ENCODE measurements at places on chromosomes 3 and 15.

DNA sequence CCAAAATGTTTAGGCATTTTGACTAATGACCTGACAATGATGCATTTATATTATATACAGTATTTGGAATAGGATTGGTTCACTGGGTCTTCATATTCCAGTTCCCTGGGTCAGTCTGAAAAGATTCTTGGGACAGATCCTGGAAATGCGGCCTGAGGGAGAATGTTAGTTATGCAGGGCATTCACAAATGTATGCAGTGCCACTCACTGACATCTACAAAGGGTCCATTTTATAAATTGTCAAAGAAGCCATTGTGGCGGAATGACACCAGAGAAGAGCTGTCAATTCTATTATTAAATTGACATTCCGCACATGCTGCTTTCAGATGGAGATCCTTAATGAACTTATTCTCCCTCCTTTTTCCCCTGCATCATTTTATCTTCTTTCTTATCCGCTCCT, 176.6 kb downstream of the VGLL3 start:
- DNase-seq = no peak

DNA sequence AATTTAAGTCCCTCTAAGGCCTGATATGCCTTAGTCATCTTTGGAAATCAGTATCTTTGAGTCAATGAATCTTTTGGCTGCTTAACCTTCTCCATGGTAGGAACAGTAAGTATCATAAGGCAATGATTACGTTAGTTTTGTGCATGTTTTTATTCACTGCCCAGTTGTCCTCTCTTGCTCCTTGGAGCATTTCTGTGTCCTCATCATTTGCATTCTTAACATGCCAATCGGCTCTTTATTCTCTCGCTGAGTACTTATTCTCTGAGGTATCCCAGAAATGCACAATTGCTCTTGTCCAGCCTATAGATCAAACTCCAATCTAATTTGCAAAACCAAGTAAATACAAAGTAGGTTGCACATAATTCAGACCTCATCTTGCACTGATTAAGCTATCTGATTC, 405.0 kb upstream of the IL12A start:
- DNase-seq = peak; percentile 20

DNA sequence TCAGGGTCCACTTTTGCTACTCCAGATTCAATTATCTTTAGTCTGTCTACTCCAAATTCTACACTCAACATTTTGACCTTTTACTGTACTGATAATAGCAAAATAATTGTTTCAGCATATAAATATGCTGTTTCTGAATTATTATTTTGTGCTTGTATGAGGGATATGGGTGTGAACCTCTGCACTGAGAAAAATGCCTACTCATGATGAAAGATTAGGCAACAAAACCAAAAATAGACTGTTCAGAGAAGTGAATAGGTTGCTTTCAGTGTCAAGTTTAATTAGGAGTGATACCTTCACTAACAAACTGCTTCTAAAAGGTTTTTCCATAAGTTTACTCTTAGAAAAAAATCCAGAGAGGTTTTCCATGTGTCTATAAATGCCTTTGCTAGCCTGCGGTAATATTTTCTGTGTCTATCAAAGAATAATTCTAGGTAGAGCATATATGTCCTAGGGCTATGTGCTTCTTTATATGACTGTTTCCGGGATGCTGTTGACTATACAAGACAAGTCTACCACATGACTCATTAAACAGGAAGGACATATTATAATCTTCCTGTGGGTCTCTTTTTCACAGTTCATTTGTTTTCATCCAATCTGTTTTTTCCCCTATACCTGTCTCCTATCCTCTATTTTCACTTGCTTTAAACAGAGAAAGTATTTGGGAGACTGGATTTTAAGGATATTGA, 218.5 kb upstream of the TTC14 start:
- DNase-seq = peak; percentile 24

DNA sequence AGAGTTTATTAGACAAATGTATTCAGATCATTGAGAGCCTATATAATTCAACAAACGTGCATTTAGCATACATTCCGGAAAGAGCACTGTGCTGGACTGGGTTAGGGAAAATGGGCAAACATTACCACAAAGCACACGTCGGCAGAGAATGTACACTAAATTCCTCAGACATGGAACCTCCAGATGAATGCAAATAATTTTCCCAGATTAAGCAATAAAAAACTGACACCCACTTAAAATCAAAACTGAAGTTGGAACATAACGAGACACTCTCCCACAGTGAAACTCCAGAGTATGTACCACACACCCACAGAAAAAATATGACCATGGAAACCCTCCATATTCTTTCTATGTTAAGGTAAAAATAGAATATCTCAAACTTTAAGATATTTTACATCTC, 4.8 kb downstream of the SECISBP2L start:
- DNase-seq = peak; percentile 15

DNA sequence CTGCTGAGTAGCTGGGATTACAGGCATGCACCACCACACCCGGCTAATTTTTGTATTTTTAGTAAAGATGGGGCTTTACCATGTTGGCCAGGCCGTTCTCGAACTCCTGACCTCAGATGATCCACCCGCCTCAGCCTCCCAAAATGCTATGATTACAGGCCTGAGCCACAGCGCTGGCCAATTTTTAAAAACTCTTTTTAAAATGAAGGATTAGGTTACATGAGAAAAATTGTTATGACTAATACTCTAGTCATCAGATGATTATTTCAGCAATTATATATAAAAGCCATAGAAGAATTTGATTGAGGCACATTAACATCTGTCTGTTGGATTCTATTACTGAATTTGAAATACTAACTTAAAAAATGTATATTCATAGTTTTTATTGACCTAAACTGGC, 134.1 kb upstream of the MNS1 start:
- DNase-seq = peak; percentile 62

DNA sequence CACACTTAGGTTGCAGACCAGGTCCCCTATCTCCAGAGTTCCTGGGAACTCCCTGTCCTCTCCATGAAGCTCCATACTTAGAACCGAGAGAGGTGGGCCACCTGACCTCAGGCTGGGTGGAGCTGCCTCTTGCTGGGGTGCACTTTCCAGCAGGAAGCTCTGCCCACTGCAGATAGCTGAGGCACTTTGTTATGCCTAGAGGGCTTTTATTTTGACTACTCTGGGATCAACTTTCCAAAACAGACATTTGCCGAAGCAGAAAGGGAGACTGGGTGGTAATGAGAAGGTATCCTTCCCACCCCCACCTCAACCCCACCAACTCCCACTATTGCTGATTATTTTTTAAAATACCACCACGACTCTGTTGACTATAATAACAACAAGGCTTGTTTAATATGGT, 54.7 kb downstream of the CLDN11 start:
- DNase-seq = no peak

DNA sequence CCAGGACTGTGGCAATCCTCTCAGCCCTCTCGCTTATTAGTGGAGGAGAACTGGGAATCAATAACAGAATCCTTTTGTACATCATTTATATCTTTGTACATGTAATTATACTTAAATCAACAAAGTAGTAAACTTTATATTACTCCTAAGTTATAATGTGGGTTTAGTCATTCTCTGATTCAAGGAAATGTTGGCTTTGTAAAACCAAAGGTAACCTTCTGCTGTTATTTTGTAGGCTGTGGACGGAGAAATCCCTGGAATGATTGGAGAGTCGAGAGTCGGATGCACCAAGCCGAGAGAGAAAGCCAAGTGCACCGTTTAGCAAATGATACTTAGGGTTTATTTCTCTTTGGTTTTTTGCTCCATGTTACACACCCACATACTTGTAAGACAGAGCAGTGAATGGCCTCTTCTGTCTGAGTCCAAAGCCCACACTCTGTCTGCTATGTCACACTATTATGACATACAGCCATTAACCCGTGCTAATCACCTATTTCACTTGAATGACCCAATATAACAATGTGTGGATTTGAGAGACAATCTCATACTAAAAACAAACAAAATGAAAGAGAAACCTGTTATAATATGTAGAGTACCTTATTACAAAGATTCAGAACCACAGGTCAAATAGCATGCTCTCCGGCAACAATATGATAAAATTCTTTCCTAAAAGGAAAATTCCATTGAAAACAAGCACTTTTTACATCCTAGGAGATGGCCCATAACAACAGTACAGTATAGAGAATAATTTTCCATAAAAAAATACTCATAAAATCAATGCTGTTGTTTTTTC, 72.2 kb downstream of the MECOM start:
- no peak for DNase-seq

DNA sequence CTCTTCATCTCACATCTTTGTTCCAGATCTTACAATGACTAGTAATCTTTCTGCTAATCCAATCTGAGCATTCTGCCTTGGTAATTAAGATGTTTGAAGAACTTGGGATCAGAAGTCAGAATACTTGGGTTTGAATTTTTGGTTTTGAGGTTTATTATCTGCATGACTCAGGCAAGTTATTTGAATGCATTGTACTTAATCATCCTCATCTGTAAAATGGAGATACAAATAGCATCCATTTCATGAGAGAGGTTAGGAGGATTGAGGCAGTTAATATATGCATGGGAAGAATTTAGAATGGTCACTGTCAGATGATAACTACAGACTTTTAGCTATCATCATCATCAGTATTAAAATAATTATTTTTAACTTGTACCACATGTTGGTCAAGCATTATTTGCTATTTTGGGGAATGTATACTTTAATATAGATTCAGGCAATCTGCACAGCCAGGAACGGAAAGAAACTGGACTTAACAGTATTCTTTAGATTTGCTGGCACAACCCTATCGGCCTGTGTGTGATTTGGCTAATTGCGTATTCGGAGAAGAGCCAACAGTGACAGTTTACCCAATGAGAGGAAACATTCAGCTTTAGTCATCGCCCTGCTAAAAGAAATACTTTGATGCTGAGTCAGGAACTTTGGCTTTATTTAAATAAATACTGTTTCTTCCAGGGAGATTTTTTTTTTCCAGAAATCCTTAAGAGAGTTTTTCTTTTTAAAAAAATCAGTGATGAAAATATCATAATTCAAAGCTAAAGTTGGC, 600.0 kb downstream of the ROBO1 start:
- DNase-seq = peak; percentile 96

Data from fibroblast of skin of right biceps (primary cell).